ENCODE measurements at places on chromosomes 7 and 10. TPM values are rescaled to one million over a fixed set of nuclear protein-coding genes. Genes with fewer than 3 reads are reported as not detected.

The TBC1D12 gene
- total RNA-seq: 6.4 TPM

The PAPOLB gene
- 0.05 TPM for total RNA-seq

DNA sequence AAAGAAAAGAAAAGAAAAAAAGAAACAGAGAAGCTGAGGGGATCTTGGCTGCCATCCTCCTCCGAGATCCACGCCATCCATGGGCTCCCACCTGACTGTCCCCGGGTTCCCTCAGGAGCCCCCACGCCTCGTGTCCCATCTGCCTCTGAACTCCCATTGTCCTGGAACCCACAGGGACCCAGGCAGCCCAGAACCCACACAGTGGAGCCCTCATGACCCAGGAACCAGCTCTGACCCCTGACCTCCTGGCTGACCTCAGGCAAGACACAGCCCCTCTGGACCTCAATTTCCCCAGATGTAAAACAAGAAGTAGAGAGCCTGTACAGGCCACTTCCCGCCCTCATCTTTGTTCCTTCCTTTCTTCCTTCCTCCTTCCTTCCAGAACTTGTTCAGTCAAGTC, 40.4 kb downstream of the RASGEF1A start:
- peak; percentile 29 for DNase-seq

The SPRN gene
- total RNA-seq: 0.06 TPM

GRCh38 chr10:119025336-119025735, 4.2 kb upstream of the NANOS1 start:
- DNase-seq: peak; percentile 94

GRCh38 chr10:74883428-74883827, 57.0 kb downstream of the KAT6B start:
- DNase-seq: no peak

The WEE2 gene
- not detected for total RNA-seq
